ENCODE measurements at places on chromosomes 11 and 22.

- no peak for DNase-seq
These were observed 3.9 kb upstream of the PTS start for GRCh38 chr11:112222303-112222702.

DNA sequence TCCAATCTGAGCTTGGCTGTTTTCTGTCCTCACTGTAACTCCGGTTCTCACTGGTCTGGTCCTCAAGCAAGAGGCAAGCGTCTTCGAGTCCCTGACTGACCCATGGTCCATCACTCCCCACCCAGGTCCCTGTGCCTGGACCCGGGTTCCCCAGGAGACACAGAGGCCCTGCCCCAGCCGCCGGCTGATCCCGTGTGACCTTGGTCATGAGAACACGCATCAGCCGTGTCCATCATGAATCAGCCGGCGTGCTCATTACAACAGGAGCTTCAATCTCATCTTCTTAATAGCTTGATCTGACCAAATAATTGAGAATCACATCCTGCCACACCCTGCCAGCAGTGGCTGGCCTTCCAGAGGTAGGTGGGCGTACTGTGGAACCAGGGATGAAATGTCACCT, 545.1 kb downstream of the BRD1 start:
- no peak for DNase-seq

DNA sequence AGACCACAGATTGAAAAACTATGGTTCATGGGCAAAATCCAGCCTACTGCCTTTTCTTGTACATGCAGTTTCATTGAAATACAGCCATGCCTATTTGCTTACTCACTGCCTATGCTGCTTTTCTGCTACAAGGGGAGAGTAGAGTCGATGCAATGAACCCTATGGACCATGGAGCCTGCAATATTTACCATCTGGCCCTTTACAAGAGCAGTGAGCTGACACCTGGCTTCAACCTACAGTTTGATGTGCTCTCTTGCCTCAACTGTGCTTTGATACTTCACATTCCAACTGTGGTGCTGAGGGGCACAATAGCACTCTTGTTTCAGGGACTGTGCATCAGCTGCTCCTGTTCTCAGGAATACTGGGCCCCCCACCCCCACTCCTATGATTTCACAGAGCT, 239.5 kb upstream of the SORL1-AS1 start:
- no peak for DNase-seq

DNA sequence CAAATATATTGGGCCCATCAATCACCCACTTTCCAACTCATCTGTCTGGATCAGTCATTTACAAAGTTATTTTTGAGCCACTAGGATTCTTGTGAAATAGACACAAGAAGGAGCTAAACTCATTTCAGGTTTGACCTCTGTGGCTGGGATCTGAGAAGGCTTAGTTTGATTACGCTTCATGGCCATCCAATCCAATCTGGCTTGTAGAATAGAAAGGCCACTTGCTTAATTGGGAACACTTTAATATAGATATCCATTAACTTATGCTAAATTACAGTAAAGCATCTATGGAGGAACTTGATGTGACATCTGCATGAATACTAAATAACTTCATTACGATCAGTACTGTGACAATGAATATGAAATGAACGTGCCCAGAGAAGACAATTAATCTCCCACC, 284.2 kb downstream of the ST3GAL4 start:
- no peak for DNase-seq

- DNase-seq, result no peak
These were observed 128.1 kb upstream of the TEAD1 start for GRCh38 chr11:12546122-12546521.

- DNase-seq, result no peak
These were observed 1635.2 kb downstream of the FAM181B start for GRCh38 chr11:81098471-81098870.

DNA sequence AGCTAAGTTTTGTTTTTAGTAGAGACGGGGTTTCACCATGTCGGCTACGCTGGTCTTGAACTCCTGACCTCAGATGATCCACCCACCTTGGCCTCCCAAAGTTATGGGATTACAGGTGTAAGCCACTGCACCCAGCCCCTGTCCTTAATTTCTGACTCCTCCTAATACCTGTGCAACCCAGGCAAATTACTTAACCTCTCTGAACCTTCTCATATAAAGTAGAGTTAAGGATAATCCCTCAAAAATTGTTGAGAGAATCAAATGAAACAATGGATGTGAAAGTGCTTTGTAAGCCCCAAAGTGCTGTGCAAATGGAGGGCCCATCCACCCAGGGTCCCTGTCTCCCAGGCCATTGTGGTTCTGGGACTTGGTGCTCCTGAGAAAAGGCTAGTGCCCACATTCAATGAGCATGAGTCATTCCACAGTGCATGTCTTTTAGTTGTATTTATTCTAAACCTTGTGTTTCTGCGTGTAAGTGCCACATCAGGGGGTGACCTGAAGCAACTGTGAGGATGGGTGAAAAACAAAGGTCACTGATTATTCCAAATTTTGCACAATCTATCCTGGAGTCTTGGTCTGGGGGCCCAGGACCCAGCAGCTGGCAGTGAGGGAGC, 61.4 kb upstream of the PTPRJ start:
- DNase-seq, result no peak

DNA sequence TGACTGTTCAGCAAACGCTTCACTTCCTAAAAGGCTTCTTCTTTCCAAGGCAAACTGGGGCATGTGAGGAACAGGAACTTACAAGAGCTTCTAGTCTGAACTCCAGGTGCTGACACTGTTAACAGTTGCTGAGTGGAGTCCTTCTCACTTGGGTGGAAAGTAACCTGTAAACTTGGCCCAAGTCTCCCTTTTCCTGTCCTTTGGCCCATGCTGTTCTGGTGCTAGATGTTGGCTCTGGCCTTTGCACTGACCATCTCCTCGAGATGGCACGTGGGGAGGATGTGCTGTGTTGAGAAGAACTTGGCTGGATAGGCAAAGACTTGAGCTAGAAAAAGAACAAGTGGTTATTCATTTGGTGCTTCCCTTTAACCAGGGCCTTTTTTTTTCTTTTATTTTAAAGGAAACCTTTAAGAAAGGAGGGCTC, 53.6 kb downstream of the PTPRJ start:
- peak; percentile 27 for DNase-seq

GRCh38 chr22:46934746-46935491, 172.5 kb downstream of the TBC1D22A start:
- no peak for DNase-seq

DNA sequence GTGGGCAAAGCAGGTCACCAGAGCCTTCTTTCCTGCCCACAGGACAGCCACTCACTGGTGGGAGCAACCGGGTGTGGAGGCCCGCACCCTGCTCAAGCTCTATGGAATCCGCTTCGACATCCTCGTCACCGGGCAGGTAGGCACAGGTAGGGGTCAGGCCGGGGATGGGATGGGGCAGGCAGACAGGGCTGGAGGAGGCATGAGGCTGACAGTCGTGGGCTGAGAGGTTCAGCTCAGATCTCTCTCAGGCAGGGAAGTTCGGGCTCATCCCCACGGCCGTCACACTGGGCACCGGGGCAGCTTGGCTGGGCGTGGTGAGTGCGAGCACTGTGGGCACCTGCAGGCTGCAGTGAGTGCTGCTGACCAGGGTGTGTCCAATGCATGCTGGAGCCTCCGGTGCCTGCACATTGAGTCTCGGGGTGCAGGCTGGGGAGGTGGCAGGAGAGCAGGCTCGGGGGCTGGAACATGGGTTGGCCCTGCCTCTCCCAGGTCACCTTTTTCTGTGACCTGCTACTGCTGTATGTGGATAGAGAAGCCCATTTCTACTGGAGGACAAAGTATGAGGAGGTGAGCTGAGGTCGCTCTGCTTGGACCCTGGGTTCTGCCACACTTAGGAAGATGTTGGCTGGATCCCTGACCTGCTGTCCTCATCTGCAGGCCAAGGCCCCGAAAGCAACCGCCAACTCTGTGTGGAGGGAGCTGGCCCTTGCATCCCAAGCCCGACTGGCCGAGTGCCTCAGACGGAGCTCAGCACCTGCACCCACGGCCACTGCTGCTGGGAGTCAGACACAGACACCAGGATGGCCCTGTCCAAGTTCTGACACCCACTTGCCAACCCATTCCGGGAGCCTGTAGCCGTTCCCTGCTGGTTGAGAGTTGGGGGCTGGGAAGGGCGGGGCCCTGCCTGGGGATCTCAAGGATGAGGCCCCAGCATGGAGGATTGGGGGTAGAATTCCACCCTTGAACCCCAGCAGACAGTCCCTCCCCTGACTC, 6.3 kb downstream of the SLC7A4 start:
- DNase-seq, result no peak

- no peak for DNase-seq
These were observed 4.9 kb downstream of the CBX6 start for GRCh38 chr22:38867124-38867455.

DNA sequence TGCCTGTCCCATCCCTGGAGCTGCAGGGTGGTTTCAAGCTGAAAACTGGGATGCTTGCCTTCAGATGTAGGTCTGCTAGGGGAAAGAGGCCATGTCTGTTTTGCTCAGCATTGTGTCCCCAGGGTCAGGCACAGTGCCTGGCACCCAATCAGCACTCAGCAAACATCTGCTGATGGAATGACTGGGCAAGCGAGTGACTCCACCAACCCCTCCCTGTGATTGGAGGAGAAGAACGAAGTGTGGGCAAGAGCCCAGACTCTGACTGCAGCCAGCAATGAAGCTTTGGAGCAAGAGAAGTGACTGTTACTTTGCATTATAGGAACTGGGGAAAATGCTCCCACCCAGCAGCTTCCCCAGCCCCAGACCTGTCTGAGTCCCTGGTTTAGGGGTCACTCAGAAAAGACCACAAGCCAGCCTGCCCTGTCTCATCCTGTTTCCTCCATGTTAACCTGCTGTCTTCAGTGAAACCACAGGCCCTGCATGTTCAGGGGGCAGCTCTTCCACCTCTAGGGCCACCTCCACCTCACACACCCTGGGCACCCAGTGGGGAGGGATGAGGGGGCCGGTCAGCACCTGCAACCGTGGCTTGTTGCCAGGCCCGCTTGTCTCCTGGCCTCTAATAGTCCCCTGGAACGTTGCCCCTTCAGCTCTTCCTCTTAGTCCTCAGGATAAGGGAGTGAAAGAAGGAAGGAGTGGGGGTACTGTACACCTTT, 147.4 kb downstream of the TRIM29 start:
- no peak for DNase-seq

- DNase-seq, result no peak
These were observed 43.0 kb upstream of the NTM start for GRCh38 chr11:131327421-131327820.

GRCh38 chr11:3046190-3046589, 11.0 kb downstream of the CARS1 start:
- DNase-seq, result no peak

Data from bone marrow (tissue), 2 donors.